ENCODE measurements at places on chromosomes 11 and 22.

DNA sequence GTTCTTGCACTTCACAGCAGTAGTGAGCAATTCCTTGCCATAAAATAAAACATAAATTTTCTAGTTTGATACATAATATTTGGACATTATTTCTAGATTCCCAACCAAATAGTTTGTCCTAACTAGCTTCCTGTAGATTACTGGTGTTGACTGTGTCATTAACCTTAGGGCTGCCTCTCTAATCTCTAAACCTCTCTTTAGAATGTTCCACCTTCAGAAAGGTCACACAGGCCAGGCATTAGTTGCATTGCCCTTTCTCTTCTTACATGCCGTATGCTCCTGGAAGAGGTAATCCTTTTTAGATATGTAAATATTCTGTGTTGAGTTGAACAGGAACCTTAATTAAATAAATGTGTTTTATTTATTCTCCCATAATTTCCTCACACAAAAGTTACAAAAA is 904.9 kb upstream of the CNTN5 start:
- DNase-seq = no peak

GRCh38 chr11:131815590-131815989 is 445.2 kb downstream of the NTM start:
- no peak for DNase-seq

GRCh38 chr22:45235101-45235777 is 5.5 kb downstream of the KIAA0930 start:
- DNase-seq = no peak

DNA sequence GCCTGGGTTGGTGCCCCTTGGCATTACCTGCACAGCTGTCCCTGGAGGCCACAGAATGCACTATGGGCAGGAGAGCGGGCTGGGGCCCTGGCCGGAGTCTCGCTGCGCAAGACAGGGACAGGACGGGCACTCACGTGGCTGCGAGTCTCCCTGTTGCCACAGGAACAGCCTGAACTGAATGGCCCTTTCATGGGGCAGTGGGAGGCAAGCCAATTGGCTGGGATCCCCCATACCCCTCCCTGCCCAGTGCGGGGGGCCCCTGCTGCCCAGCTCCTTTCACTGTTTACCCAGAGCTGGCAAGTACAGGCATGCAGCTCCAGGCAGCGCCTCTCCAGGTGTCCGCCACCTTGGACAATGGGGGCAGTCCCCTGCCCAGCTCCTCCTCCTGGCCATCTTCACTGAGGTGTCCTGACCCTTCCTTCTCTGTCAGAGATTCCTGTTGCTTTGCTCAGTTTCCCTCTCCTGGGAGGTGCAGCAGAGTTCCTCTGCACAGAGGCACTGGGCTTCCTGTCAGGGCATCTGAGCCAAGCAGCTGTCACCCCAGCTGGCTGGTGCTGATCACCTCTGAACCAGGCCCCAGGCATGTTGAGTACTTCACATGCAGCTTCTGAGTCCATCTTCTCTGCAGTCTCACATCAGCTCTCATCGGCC is 5.2 kb downstream of the USP2 start:
- no peak for DNase-seq

GRCh38 chr11:69086152-69087132 is 37.7 kb downstream of the TPCN2 start:
- DNase-seq = no peak

GRCh38 chr11:17845431-17845881 is 110.9 kb downstream of the KCNC1 start:
- DNase-seq = no peak

- no peak for DNase-seq
These were observed 63.0 kb downstream of the GAB2 start for GRCh38 chr11:78354408-78355308.

DNA sequence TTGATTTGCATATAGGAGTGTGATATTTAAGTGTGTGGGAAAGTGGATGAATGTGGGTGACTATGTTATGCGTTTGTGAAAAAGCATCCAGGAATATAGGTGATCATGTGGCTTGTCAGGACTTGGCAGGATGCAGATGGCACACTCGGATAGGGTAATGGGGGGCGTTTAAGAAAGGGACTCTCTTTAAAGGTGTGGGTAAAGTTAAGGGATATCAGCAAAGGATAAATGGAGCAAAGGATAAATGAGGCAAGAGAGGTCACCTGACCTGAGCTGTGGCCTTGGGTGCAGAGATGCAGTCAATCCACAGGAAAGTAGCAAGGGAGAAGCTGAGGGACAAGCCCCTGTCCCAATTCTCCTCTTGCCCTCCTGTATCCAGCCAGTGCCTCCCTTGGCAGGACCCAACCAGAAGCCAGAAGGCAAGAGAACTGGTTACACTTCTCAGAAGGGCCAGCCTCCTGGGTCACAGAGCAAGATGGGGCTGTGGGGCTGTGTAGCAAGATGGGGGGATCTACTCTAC is 47.5 kb upstream of the GRAMD1B start:
- no peak for DNase-seq

DNA sequence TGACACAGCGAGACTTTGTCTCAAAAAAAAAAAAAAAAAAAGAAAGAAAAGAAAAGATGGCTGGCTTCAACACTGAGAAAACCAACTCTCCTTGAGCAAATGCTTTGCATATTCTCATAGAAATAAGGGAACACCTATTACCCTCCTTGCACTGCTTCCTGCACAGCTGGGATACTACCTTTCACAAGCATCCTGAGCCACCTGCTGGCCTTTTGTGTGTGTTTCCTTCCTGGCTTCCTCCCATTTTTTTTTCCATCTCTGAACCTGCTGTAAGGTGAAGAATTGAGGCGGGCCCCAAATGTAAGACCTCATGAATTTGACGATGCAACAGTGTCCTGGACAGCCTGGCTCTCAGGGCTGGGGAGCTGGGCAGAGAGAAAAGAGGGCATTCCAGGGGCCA is 1.9 kb upstream of the RFPL3 start:
- DNase-seq = no peak

DNA sequence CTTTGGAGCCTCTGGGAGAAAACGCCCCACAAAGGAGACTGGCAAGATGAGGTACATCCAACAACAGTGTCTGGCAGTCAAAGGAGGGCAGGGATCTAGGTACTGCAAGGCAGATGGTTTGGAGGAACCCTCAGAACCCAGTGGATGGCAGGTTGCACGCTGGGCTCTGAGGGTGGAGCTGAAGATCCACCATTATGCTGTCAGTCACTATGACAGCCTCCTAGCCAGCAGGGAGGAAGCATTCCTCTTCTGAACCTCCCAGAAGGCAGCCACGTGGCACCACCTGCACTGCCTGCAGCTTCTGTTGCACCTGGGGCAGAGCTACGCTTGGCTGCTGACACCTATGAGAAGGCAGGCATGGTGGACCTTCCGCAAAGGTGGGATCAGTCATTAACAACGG is 40.2 kb downstream of the HTR3A start:
- DNase-seq = no peak

- no peak for DNase-seq
These were observed at the start of gene NTM for GRCh38 chr11:131370090-131370751. Gene NTM (plus strand): TSS chr11:131370615.

DNA sequence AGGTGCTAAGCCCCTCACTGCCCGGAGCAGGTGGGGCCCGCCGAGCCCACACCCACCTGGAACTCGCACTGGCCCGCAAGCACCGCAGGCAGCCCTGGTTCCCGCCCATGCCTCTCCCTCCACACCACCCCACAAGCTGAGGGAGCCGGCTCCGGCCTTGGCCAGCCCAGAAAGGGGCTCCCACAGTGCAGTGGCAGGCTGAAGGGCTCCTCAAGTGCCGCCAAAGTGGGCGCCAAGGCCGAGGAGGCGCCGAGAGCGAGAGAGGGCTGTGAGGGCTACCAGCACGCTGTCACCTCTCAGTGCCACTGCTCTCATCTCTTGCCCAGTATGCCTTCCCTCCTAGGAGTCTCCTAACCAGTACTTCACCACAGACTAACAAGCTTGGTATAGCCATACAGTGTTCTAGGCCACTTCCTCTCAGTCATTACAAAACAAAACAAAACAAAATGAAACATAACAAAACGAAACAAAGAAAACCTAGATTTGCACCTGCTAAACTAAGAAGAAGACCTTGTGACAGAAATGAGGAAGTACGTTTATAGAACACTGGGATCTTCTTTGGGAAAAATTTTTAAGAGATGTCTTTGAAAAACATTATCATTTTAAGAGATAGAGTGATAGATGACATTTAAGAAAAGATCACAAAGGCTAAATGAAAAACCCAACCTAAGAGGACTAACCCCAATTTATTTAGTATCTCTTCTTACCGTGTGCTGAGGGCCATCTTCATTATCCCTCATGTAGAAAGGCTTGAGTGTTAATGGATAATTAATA is 47.7 kb upstream of the GAB2 start:
- no peak for DNase-seq

- no peak for DNase-seq
These were observed 23.4 kb upstream of the PIK3C2A start for GRCh38 chr11:17230867-17231851.

DNA sequence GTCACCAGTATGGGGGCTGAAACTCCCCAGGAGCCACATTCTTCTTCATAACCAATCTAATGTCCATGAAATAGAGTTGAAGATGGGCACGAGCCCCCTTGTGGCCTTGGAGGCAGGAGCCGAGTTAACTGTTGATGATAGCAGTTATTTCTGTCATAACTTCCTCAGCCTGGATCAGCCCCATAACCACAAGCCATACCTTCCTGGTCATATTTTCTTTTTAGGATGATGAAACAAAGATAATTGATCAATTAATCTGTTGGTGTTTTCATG is 65.0 kb upstream of the TTC12 start:
- DNase-seq = no peak

GRCh38 chr11:77400775-77401449 is 73.0 kb downstream of the PAK1 start:
- no peak for DNase-seq

- DNase-seq = no peak
These were observed 353.9 kb upstream of the TENM4 start for GRCh38 chr11:79794484-79795393.

DNA sequence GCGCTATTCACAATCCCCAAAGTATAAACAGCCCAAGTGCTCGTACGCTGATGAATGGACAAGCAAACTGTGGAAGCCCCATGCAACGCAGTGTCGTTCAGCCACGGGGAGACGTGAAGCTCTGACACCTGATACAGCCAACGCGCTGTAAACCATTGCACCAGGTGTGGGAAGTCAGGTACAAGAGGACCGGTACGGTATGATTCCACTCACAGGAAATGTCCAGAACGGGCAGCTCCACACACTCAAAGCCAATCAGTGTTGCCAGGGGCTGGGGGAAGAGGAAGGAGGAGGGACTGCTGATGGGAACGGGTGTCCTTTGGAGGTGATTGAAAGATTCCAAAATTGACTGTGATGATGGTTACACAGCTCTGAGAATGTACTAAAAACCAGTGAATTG is 64.5 kb downstream of the BRD1 start:
- peak; percentile 49 for DNase-seq

DNA sequence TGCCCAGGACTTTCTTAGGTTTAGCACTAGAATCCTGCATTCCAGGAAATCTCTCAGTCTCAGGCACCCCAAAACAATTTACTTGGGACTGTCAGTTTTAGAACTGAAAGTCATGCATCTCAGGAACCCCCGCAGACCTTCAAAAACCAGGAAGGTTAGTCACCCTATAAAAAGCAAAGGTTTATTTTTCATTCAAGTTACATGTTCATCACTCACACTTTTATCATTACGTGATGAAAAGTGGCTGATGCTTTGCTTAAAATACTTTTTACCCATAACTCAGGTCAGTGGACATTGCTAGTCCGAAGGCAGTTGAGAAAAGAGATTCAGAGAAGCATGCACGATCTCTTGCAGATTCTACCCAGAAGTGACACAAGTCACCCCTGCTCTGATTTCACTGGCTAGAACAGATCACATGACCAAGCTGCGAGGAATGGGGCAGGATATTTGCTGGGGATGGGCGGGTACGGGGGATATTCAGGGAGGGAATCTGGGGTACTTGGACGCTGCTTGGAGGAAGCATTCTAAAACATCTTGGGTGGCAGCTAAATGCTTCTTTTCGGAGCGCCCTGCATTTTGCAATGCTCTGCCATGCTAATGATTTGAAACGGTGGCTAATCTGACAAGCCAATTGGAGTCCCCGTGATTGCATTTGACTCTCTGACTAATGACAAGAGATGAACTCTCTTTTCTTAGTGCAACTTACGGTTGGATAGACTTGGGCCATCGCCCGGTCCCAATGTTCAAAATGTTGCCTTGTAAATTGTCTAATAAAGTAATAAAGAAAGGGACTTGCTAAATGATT is 110.2 kb downstream of the MIAT start:
- DNase-seq = no peak

GRCh38 chr11:69295995-69296889 is 2.3 kb downstream of the MYEOV start:
- no peak for DNase-seq

- no peak for DNase-seq
These were observed 4.8 kb upstream of the NNMT start for GRCh38 chr11:114291381-114291780.

DNA sequence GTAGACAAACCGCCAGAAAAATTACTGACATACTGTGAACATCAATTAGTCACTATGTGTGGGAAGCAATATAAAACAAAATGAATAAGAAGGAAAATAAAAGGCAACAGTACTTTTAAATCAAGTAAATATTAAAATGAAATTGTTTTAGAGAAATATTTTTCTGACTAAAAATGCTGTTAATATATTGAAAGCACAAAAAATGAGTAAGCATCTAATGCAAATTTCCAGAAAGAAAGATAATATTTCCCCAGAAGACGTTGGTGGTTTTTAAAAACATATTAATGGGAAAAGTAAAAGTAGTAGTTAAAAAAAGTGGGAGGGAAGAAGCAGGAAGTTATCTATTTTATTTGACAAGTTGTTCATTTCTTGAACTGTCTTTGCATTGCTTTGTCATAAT is 16.5 kb downstream of the XKR3 start:
- DNase-seq = no peak

GRCh38 chr11:63537293-63538101 is 889 bp downstream of the PLAAT4 start:
- peak; percentile 86 for DNase-seq

- DNase-seq = no peak
These were observed 13.6 kb downstream of the GRM5 start for GRCh38 chr11:89052220-89052619.

GRCh38 chr11:57681168-57681567 is 13.3 kb downstream of the ZDHHC5 start:
- no peak for DNase-seq

GRCh38 chr22:48223488-48224190 is 1461.2 kb downstream of the TBC1D22A start:
- no peak for DNase-seq

GRCh38 chr11:74325649-74326645 is 14.5 kb upstream of the P4HA3 start:
- peak; percentile 86 for DNase-seq

DNA sequence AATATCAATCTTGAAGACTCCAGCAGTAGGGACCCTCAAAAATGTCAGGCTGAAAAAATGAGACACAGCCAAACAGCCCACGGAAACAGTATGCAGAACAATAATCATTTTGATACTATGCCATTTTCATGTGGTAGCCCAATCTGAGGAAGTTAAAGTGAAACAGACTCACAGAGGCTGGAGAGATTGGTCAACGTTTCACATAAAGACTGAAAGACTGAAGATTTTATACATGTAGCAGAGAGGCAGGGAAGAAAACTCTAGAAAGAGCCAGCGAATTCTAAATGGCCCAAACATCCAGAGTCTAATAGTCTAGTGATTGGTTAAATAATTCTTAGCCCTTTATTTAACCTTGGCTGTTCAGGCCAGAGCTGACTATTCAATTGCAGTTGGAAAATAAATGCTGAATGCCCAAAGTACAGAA is 49.4 kb downstream of the MAML2 start:
- DNase-seq = no peak
